ENCODE measurements at places on chromosomes 16 and 17. TPM values are rescaled to one million over a fixed set of nuclear protein-coding genes. Genes with fewer than 3 reads are reported as not detected.

Gene VAT1L
- total RNA-seq = 10.3 TPM

Gene TAC4
- not detected for total RNA-seq

Gene FAM20A
- not detected for total RNA-seq

Gene SLC5A11
- total RNA-seq = 0.27 TPM

Gene AURKB
- total RNA-seq = 35.2 TPM

Gene ALOX12
- not detected for total RNA-seq

Gene SDR42E2
- 0.09 TPM for total RNA-seq

Gene RUNDC3A
- total RNA-seq = 0.54 TPM

Gene TBC1D3B
- total RNA-seq = 1.5 TPM

Gene HP
- total RNA-seq = not detected

Gene PRKAR1A
- total RNA-seq = 204 TPM

Gene C16orf89
- total RNA-seq = not detected

Gene ITGAD
- not detected for total RNA-seq

Gene NPIPB8
- total RNA-seq = 0.36 TPM

Gene SPATA33
- total RNA-seq = 2.9 TPM

Gene CCL2
- 78.8 TPM for total RNA-seq
